ENCODE measurements at places on chromosomes 13 and 19. TPM values are rescaled to one million over a fixed set of nuclear protein-coding genes. Genes with fewer than 3 reads are reported as not detected.

OR7A5 gene
- not detected for total RNA-seq

SLITRK6 gene
- total RNA-seq, result not detected

RNF17 gene
- not detected for total RNA-seq

ATP8B3 gene
- 1.8 TPM for total RNA-seq

RFPL4AL1 gene
- total RNA-seq, result not detected

KIR2DL3 gene
- total RNA-seq, result not detected

C19orf81 gene
- 2.4 TPM for total RNA-seq

C19orf33 gene
- 1.2 TPM for total RNA-seq

ADGRE1 gene
- 2.3 TPM for total RNA-seq

ZNF304 gene
- 17.2 TPM for total RNA-seq

ZNF667 gene
- total RNA-seq, result 14.7 TPM

ZIC2 gene
- not detected for total RNA-seq

NUDT19 gene
- 11.5 TPM for total RNA-seq

SYCN gene
- not detected for total RNA-seq

DNAJB1 gene
- total RNA-seq, result 171 TPM

KLK15 gene
- total RNA-seq, result not detected

BSG gene
- total RNA-seq, result 106 TPM

ZNF284 gene
- total RNA-seq, result 5.4 TPM

TNNT1 gene
- total RNA-seq, result not detected

PSG6 gene
- not detected for total RNA-seq

PCP2 gene
- 8.4 TPM for total RNA-seq

PSG3 gene
- total RNA-seq, result not detected

LHB gene
- total RNA-seq, result not detected

FXYD1 gene
- total RNA-seq, result not detected

CERS1 gene
- total RNA-seq, result not detected

CYP2F1 gene
- total RNA-seq, result not detected

RPS19 gene
- total RNA-seq, result 3,479 TPM

MIPEP gene
- 11.2 TPM for total RNA-seq

KLK14 gene
- total RNA-seq, result 1.5 TPM

NCR1 gene
- 0.29 TPM for total RNA-seq

PCSK4 gene
- 11.1 TPM for total RNA-seq

BIVM gene
- 11.8 TPM for total RNA-seq

ZNF547 gene
- 7.4 TPM for total RNA-seq

SPHK2 gene
- 40.4 TPM for total RNA-seq

ZSCAN18 gene
- 107 TPM for total RNA-seq

SCGB2B2 gene
- total RNA-seq, result 0.75 TPM

ZNF836 gene
- total RNA-seq, result 46.6 TPM

ANGPTL4 gene
- not detected for total RNA-seq

ZNF772 gene
- total RNA-seq, result 20.9 TPM

PODNL1 gene
- not detected for total RNA-seq

IGFL1 gene
- not detected for total RNA-seq

REEP6 gene
- 4.9 TPM for total RNA-seq

TNNI3 gene
- total RNA-seq, result not detected

STK11 gene
- 96.0 TPM for total RNA-seq

KLK3 gene
- total RNA-seq, result not detected

CLIP3 gene
- 1.7 TPM for total RNA-seq

HRC gene
- total RNA-seq, result not detected

MCEMP1 gene
- not detected for total RNA-seq

BRSK1 gene
- total RNA-seq, result 2.9 TPM

SIGLEC11 gene
- not detected for total RNA-seq

TEKTIP1 gene
- total RNA-seq, result 8.8 TPM

GGN gene
- not detected for total RNA-seq

CYP4F22 gene
- total RNA-seq, result 0.68 TPM

LRP3 gene
- not detected for total RNA-seq

LENG8 gene
- 639 TPM for total RNA-seq
